ENCODE measurements at places on chromosomes 4 and X.
A peak's percentile ranks its signal among the peaks of the same experiment; 100 is the strongest.

GRCh38 chr4:83371936-83372335 is 37.3 kb upstream of the HPSE start:
- DNase-seq: no peak

GRCh38 chrX:69015564-69016292 is 149.5 kb downstream of the PJA1 start:
- no peak for DNase-seq

DNA sequence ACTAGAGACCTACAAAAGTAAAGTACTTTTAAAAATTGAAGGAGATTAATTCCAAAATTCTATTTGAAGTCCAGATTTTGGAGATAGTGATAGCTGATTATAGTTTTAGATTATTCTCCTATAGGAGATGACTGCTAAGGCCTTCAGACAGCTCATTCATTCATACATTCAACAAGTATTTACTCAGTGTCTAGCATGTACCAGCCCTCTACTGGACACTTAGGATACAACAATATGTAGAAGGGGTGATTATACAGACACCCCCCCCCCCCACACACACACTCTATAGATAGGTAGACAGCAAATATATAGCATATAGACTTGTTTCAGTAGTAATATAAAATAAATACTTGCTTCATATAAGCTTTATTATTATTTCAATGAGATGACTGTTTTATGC is 60.4 kb upstream of the TAF9B start:
- no peak for DNase-seq

DNA sequence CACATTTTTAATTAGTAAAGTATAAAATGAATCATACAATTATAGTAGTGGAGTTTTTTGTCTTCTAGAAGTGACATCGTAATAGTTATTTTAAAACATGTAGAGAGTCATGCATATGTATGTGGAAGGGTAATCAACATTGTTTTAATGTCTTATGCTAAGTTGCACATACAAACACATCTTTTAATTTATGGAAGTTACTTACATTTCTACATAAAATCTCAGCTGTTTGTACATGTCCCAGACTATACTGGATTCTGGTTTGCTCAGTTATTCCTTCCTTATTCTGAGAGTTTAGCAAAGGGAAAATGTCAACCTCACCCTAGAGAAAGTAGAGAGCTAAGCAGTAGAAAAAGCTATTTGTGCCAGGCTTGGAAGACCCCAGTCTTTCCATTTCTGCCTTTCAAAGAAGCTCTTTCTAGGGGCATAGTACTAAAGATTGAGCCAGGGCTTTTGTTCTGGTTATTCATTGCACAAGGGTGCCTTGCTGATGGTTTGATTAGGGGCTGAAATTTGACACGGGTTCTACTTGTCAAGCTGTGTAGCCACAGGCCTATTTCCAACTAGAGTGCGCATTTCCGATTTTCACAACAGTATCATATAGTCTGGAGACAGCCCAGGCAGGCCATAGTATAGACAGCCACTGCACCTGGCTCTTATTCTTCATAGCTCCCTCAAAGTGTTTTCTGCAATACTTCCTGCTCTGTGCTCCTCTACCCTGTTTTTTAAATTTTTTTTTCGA is 106.3 kb downstream of the RPA4 start:
- no peak for DNase-seq

DNA sequence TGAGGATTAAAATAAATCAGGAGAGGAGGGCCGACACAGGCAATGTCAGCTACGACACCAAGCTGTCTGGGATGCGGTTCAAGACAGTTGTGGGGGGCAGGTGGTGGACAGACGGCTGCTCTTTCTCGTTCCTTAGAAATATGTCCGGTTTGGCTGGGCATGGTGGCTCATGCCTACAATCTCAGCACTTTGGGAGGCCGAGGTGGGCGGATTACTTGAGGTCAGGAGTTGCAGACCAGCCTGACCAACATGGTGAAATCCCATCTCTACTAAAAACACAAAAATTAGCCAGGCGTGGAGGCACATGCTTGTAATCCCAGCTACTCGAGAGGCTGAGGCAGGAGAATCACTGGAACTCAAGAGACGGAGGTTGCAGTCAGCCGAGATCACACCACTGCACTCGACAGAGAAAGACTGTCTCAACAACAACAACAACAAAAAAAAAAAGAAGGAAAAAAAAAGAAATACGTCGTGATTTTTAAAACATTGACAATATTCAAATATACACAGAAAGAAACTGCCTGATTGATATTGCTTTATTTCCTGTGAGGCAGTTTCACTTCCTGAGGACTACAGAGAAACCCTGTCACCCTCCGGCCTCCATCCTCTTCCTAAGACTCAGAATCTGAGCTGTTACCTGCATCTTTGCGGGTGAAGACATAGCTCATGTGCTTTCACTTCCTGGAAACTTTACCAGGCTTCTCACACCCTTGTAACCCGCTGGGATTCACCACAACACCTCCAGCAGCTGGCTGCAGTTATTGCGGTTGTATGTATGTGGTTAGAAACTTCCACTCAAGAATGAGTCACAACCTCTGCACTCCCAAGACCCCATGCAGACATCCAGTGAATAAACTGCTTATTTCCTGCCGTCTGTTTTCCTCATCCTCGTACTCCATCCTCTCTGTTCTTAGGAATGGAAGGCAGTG is 63.8 kb upstream of the STS start:
- peak; percentile 95 for DNase-seq

DNA sequence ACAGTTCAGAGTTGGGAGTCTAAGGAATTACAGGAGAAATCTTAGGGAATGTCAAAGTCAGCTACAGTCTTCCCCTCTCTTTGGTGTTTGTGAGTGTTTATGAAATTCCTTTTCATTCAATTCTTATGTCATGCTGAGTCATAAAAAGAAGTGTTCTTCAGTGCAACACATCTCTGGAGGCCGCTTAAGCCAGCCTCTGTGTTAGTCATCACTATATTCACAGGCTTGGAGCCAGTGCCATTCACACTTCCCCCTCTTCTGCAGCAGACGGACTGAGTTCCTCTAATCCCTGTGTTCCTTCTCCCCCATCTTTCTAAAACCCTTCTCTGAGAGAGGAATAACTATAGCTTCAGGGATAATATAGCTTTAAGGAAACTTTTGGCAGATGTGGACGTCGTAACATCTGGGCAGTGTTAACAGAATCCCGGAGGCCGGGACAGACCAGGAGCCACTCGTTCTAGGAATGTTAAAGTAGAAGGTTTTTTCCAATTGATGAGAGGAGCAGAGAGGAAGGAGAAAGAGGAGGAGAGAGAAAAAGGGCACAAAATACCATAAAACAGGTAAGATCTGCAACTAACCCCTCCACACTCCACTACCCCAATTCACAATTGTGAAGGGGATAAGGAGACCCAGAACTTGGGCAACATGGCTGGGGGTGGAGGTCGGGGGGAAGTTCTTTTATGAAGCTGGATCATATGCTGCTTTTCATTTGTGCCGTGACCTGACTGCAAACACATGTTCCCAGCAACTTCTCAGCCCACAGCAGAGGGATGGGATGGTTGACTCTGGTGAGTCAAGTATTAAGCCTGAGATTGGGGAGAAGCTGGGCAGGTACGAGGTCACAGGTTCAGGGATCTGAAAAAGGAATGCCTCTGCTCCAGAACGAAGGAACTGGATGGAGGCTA is at the start of gene SRPX2:
TSS of gene SRPX2 (plus strand) at position 244 of the 905 bp plus-strand sequence. CDS start 2,124 bp downstream, outside the sequence.
- peak; percentile 49 for DNase-seq

Data from PC-9 (cell line).